ENCODE measurements at places on chromosomes 6 and 20.

- DNase-seq, result peak; percentile 39
Measured at GRCh38 chr6:52286798-52287432, 2.4 kb upstream of the MCM3 start.

GRCh38 chr6:165811512-165811911, 148.5 kb upstream of the PDE10A start:
- no peak for DNase-seq

- DNase-seq, result no peak
Measured at GRCh38 chr6:11785415-11785773, 6.8 kb upstream of the ADTRP start.

DNA sequence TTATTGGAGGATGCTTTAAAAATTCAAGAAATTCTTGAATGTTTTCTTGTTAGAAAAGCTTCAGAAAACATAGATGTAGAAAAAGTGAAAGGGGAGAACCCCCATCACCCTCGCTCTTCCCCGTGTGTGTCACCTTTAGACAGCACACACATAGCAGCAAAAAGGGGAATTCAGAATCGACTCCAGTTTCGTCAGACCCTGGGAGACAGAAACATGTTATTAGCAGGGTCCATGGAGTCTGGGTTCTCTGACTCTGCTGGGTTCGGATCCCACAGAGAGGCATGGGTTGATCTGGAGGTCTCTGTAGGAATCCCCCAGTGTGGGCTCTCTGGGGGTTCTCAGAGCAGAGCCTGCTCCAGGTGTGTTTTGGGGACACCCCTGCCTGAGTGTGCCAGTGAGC, 43.7 kb downstream of the ARHGAP40 start:
- DNase-seq, result no peak

DNA sequence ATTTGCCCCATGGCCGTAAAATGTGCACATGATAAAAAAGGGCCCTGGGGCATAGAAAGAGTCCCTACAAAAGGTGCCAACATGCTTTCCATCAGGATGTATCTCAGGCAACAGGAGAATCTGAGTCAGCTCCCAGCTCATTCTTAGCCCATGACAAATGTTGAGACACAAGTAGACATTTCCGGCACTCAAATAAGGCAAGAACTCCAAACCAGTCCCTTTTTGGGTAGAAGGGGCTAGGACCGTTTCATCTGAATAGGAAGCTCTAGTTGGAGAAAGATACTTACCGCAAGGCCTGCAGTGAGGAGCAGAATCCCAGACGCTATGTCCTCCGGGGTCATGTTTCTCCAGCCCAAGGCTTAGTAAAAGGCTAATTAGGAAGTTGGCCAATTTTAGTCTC, 261.0 kb upstream of the RIN2 start:
- DNase-seq, result peak; percentile 8

GRCh38 chr20:24098886-24099285, 110.3 kb upstream of the GGTLC1 start:
- DNase-seq, result no peak

GRCh38 chr6:79143320-79143898, 65.4 kb upstream of the PHIP start:
- DNase-seq, result no peak

DNA sequence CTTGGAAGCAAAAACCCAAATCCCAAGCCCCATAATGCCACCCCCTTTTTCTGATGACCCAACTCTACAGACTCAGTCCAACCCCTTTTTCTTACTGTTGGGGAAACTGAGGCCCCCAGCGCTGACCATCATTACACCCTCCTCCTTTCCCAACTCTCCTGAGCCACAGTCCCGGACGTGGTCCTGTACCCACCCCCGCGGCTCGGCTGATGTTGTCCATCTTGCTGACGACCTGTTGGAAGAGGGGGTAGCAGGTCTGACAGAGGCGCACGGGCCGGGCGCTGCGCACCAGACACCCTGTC, 533 bp downstream of the OSTM1 start:
- no peak for DNase-seq

DNA sequence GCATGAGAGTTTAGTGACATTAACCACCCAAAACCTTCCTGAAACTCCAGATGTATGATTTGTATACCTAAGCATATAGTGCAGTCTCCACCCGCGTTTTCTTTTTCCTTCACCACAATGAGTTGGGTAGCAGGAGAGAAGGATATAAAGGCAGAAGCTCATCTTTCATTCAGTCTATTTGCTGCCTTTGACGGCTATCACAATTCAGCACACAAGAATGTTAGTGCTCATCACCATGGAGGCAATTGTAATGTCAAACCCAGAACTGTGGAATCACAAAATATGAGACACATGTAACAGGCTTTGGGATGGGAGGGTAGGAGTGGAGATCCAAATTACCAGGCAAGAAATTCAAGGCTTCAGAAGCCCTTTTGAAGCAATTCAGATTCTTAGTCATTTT, 17.6 kb downstream of the ZHX3 start:
- no peak for DNase-seq

DNA sequence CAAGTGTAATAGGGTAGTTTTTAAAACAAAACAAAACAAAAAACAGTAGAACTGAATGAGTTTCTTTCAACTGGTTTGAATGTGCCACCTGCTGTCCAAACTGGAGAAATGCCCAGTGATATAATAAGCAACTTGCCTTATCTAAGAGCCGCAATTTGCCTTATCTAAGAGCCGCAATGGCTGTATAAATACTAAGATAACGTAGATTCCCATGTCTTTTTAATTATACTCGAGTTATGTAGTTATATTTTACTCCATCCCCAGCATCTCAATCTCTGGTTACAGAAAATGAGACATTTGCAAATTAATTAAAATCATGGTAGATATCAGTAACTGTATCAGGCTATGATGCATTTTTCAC, 67.2 kb downstream of the RPP40 start:
- no peak for DNase-seq

GRCh38 chr6:72704979-72705378, 83.1 kb downstream of the KCNQ5 start:
- DNase-seq, result no peak

DNA sequence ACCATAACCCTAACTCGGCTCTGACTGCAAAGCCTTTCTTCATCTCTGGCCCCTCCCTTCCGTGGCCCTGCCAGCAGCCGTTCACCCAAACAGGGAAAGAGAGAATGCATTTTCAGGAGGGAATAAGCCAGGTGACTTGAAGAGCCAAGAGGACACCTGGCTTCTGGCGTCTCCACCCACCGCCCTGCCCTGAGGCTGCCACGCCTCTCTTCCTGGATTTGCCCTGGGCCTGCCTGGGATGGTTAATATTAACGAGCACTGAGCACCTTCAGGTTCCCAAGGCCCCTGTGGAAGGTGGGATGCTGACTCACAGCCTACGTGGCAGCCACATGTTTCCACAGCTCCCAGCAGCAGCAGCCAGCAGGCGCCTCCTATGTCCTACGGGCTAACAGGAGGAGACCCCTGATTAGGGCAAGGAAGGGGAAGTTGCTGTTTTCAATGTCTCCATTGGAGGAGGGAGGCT, 138.0 kb upstream of the RREB1 start:
- DNase-seq, result no peak

- no peak for DNase-seq
Measured at GRCh38 chr20:55830121-55830827, 175.0 kb downstream of the CBLN4 start.

DNA sequence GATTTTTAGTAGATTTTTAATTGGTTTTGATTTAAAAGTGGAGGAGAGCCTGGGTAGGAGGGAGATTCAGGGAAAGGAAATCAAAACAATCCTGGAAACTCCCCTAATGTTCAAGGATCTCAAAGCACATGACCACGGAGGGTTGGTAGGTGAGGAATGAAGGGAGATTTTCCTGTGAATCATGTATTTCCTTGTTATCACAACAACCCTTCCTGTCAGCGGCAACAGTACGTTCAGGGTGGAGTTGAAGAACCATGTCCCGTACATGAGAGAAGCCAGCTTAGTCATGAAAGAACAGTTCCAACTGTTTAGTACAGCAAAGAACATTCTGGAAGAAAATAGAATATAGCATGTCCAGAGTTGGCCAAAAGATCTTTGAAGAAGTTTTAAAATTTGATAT, 79.4 kb upstream of the SCAF8 start:
- peak; percentile 25 for DNase-seq

GRCh38 chr6:15336900-15337560, 91.2 kb downstream of the JARID2 start:
- no peak for DNase-seq

GRCh38 chr6:106959985-106960384, 14.5 kb downstream of the CD24 start:
- no peak for DNase-seq
